Brain (organoid and tissue), 16 donors: ENCODE measurements at places on chromosomes 2 and 18.

GRCh38 chr2:174683392-174683759, 80.9 kb downstream of the CHRNA1 start:
- DNase-seq = peak; percentile 19

- no peak for DNase-seq
These were observed 157.4 kb downstream of the SOX11 start for GRCh38 chr2:5849562-5849961.

DNA sequence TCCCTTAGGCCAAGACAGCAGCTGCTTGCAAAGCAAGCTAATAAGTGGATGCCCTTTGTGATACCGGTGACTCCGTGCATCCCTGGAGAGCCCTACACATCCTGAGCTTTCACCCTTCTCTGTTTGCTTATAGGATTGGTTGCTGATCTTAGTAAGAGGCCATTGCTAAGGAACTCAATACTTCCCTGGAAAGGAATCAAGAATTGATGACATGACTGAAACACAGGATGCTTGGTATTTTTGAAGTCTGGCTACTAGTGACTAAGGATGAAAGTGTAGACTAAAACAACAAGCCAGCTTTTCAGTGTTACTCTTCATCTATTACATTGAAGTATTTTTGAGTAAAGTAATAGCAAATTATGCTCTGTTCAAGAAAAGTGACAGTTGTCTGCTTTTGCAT, 123.0 kb upstream of the SERPINE2 start:
- DNase-seq = no peak

- DNase-seq = no peak
These were observed 156.7 kb downstream of the EXOC6B start for GRCh38 chr2:72669121-72669520.

- no peak for DNase-seq
These were observed 629.4 kb downstream of the TSN start for GRCh38 chr2:122384768-122385333.

- peak; percentile 33 for DNase-seq
These were observed 371.7 kb downstream of the TNS1 start for GRCh38 chr2:217631115-217631514.

GRCh38 chr18:697012-697411, 15.4 kb downstream of the ENOSF1 start:
- DNase-seq = no peak

GRCh38 chr2:80073134-80073561, 231.4 kb downstream of the LRRTM1 start:
- peak; percentile 76 for DNase-seq

- no peak for DNase-seq
These were observed 856 bp downstream of the FAM228A start for GRCh38 chr2:24175631-24176187.

DNA sequence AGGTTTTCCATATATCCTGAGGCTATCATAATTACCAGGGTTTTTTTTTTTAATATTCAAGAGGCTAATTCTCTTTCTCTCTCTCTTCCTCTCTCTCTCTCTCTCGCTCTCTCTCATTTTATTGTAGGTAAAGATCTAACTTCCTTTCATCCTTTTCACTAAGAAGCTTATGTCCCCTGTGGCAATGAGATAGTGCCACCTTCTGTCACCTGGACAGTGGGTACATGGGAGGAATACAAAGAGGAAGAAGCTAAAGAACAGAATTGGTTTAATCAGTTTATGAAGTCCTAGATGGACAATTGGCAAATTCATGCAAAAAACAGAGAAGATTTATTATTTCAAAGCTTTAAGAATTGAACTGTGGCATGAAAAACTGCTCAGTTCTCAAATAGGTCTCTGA, 1582.3 kb upstream of the TMEFF2 start:
- peak; percentile 2 for DNase-seq

GRCh38 chr2:191165176-191165643, 14.4 kb upstream of the STAT4 start:
- DNase-seq = peak; percentile 83

- DNase-seq = no peak
These were observed 85.5 kb downstream of the DSC3 start for GRCh38 chr18:30957066-30957465.

- DNase-seq = no peak
These were observed 315.9 kb downstream of the GPD2 start for GRCh38 chr2:156752042-156752441.

GRCh38 chr2:10277293-10278028, 25.2 kb upstream of the HPCAL1 start:
- DNase-seq = no peak

DNA sequence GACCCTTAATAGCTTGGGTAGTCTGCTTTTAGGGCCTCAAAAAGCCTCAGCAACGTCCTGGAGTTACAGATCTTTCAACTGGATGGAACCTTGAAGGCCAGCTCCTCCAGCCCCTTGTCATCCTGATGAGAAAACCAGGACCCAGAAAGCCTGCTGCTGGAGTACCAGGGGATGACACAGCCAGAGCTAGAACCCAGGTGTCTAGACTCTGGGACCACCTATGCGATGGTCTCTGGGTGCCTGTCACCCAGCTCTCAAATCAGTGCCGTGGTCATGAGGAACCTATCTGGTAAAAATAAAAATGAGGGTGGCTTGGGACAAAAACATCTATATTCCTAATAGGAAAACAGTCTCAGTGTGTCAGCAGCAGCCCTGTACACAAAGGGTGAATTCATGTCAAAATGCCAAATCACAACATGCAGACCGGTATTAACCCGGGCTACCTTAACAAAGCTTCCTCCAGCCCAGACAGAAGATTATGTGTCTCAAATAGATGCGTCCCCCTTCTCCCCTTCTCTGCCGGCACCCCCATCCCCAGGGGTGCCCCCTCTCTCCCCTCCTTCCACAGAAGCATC, 28.5 kb downstream of the SMAD7 start:
- no peak for DNase-seq

GRCh38 chr2:127535422-127535901, at the start of gene MYO7B:
MYO7B (plus strand) TSS chr2:127535683; CDS start chr2:127559723, 24,040 bp downstream.
- no peak for DNase-seq

- no peak for DNase-seq
These were observed 29.2 kb upstream of the ZDBF2 start for GRCh38 chr2:206245265-206245672.

DNA sequence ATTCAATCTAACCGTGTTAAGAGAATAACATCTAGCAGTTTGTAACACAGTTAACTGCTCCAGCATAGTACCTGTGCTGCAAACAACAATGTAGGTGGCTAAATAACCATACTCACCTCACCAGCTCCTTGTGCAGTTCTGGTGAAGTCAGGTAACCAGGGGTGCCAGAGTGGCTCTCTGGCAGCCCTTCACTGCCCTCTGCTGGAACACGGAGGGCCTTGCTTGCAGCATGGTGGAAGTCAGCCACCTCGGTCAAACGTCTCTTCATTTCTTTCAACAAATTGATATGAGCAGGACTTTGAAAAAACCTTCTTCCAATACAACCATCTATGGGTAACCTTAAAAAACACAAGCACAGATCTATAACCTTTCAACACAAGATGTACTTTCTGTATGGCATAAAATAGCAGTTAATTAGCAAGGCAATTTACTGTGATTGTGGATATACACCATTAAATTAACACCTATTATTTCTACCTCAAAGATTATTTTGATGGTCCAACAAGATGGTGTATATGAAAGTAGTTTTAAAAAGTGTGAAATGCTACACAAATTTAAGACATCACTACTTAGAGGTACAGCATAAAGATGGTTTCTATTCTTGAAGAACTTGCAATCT, 56.6 kb downstream of the EPG5 start:
- DNase-seq = peak; percentile 67

- DNase-seq = no peak
These were observed 211.0 kb downstream of the MCFD2 start for GRCh38 chr2:46704593-46704992.

DNA sequence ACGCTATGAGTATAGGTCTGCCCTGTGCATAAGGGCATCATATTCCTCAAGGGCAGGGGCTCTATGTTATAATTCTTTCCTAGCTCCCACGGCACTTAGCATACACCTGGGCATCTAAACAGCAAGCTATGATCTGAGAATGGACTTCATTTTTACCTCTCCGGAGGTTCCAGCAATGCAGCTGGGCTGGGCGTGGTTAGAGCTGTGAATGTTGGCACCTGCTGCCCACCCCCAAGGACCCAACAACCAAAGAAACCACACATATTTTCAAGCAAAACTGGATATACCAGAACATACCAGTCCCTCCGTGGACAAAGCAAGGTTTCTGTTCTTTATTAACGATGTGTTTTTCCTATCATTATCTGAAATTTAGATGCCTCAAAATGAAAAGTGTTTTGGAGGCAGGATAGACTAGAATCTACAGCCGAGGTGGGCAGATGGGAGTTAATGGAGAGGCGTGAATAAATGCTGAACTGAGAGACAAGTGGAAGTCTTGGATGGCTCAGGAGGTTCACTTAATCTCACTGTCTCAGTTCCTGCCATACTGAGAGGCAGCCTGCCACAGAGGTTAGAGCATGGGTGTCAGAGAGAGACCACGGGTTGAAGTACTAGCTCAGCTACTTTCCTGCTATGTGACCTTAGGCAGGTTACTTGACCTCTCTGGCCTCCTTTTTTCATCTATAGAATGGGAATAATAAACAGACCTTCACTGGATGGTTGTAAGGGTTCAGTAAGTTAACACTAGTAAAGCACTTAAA, 186.6 kb upstream of the SMAD2 start:
- no peak for DNase-seq

GRCh38 chr2:157363612-157364101, 38.0 kb upstream of the ERMN start:
- peak; percentile 18 for DNase-seq

DNA sequence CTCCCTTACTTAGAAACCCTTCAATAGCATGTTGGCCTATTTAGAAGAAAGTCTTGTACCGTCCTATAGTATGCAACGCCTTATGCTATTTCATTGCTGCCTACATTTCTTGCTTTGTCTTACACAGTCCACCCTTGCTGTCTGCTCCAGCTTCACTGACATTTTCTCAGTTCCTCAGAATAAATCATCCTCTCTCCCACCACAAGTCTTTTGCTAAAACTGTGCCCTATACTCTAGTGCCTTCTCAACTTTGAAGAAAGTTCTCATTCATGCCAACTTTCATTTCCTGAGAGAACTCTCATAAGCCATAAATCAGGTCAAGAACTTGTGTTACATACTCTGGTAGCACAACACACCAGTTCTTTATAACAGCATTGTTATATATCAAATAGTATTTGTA, 54.3 kb upstream of the COL3A1 start:
- DNase-seq = no peak

- DNase-seq = no peak
These were observed 201.4 kb downstream of the AFF3 start for GRCh38 chr2:99940963-99941362.

DNA sequence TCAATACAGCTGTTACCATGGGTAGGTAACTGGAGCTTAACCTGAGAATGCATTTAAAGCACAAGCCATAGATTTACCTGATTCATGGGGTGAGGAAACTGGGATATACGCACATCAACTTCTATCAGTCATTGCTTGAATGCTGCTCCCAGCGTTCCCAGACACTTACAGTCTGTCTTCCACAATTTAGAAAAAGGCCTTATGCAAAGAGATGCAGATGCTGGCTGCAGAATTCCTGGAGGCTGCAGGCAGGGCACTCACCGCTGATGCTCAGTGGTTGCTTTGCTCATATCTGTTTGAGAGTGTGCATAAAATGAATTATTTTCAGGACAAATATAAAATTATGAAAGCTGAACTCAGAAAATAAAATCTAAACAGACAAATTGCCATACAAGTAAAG, 950.7 kb upstream of the PIK3C3 start:
- DNase-seq = no peak

DNA sequence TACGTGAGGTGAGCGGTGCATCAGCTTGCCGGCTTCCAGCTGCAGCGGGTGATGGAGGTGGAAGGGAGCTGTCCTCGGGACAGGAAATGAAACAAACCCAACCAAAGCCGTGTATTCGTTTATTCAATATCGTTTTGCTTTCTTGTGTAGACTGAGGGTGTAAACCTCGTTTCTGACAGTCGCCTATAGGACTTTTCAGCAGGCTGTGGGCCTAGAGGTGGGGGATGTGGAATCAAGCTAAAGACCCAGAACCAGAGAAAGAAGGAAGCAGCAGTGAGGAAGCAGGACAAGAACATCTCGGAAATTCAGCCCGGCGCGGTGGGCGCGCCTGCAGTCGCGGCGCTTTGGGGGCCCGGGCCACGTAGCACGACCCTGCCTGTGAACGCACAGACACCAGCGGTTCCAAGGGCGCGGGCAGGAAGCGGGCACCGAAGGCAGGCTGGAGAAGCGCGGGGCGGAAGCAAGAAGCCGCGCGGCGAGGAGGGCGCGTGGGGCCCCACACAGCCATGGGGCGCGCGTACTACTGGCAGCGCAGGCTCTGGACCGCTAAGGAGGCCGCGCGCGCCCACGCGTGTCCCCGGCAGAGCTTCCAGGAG, 755 bp upstream of the ATP9B start:
- peak; percentile 35 for DNase-seq

DNA sequence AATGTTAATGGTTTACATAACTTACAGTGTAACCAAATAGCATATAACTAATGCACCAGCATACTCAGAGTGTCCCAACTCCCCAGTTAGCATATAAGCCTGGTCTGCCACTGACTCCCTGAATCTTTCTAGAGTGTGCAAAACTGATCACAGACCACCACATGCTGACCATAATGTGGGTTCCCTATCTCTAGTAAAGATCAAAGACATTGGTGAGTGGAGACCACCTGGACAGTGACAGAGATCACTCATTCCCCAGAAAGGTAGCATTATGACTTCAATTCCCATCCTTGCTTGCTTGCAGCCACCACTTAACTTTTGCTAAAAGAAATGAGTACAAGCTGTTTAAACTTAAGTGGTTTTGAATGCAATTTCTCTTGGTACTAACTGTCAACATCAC, 39.0 kb downstream of the KANSL1L start:
- no peak for DNase-seq

DNA sequence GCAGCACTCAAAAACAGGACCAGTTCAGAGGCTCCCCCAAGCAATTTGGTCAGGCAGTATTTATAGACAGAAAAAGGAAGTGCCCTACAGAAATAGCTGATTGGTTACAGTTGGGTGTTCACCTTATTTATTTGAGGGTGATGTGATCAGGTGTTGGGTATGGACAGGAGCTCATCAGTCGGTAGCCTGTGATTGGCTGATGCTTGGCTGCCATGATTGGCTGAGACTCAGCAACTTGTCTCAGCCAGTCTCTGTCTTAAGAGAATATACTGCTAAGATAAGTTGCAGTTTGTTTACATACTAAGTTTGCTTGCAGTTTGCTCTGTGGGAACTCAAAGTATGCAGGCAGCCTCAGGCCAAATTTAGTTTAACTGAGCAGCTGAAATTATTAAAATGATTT, 9.4 kb downstream of the ABCG8 start:
- no peak for DNase-seq

DNA sequence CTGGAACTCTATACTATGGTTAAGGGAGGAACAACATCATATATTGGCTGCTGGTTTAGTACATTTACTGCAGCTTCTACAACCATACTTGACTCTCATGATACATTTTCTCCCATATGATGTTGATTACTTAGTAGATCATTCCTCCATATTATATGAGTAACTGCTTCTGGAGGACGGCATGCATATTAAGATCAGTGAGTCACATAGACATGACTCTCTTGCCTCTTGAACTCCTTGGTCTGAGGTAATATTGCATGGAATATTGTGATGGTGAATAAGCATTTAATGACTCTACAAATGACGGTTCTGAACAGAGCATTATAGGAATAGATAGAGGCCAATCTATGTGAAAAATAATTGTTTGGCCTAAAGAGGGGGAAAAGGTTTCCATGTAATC, 418.8 kb upstream of the SPHKAP start:
- no peak for DNase-seq
